ENCODE measurements at places on chromosomes 2 and 18.
A peak's percentile ranks its signal among the peaks of the same experiment; 100 is the strongest.

DNA sequence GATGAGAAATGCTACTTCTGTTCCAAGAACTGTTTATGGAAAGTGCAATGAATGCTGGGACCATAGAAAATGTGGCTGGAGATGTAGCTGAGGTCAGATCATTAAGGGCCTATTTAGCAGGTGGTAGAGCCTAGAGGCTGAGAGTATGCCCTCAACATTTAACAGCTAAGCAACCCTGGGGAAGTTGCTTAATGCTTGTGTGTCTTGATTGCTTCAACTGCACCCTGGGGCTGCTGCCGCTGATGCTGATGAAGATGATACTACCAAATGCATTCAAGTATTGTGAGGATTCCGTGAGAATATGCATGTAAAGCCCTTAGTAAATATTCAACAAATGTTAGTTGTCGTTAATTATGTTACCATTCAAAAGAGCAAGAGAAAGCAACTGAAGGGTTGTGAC lies 273.2 kb downstream of the BCL11A start:
- DNase-seq, result no peak

DNA sequence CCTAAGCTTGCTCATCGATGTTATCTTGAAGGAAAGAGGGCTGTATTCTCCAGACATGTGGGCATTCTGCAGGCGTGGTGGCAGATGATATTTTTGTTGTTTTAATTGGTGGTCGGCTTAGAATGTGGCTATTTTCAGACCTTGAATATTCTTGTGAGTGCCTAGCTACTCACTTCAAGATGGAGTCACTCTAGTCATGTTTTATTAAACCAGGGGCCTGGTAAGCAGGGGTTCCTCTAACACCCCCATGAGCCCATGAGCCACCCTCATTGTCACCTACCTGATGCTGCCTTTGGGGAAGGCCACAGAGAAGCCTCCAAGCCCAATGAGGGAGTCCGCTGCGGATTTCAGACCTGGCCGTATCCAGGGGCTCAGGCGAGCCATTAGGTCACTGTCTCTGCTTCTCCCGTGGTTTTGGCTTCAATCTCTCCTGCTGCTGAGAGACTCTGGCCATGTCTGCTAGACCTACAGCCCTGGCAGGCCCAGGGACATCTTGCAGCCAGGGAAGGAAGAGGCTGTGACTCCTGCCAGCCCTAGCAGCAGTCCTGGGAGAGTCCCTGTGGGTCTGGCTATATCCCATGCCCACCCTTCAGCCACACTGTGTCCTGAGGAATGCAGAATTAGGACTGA lies 16.3 kb upstream of the KLF11 start:
- DNase-seq, result no peak

GRCh38 chr2:148730085-148730484 lies 85.5 kb downstream of the EPC2 start:
- no peak for DNase-seq

- DNase-seq, result peak; percentile 23
Measured at GRCh38 chr2:148989882-148990493, 48.5 kb upstream of the LYPD6B start.

- no peak for DNase-seq
Measured at GRCh38 chr18:35362531-35362930, 14.6 kb downstream of the ZNF396 start.

- no peak for DNase-seq
Measured at GRCh38 chr2:200383380-200384110, 77.1 kb downstream of the SPATS2L start.

DNA sequence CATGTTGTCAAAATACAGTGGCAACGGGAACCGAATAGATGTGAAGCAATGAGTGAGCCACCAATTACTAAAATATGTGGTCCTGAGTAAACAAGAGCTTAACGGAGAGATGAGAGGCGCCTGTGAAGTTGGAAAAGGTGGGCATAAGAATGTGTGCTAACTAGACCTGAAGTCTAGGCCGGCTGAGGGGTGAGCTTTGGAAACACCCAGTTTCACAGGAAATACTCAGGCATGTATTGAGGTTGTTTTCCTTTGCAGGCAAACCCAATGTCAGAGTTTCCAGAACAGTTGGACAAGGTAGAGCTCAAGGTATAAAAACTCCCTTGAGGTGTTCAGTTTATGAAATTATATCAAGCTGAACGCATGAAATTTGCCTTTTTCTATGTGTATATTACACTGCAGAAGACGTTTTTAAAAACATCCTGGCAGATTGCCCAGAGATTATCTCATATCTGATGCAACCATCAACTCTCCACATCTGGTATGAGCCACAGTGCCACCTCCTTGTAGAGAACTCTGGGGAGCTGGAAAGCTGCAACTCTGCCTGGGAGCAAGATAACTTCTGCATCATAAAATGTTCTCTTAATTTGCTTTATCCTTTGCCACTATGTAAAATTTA lies 3.9 kb upstream of the WDSUB1 start:
- peak; percentile 40 for DNase-seq

- no peak for DNase-seq
Measured at GRCh38 chr2:217521820-217522219, 481.0 kb downstream of the TNS1 start.

- DNase-seq, result no peak
Measured at GRCh38 chr18:44036501-44036900, 644.2 kb upstream of the SETBP1 start.

DNA sequence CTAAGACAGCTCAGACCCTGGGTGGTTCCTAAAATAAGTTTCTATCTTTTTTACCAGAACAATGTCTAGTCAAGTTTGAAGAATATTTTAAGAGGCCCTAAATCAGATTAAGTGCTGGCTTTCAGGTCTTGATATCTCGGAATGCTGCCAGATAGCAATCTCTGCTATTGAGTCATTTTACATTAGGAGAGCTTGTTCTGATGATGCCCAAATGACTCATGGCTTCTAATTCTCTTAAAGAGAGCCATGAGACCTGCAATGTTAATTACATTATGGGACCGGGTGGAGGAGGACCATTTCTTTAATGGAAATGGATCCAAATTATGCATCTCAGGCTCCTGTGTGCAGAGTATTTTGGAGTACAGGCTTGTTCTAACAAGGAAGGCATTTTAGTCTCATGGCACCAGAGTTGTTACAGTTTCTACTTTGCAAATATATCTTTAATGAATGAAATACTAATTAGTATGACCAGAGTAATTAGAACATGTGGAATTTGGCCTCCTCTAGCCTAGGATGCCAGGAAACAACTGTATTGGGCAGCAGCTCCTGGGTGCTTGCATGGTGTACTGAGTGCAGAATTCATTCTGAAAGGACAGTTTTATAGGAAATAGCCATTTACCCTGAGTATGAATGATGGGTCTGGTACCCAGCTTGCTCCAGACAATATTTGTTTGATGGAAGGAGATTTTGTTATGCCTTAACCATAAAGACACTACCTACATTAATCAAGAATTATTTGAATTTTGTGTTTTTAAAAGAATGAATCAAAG lies 94.0 kb upstream of the SULT1C3 start:
- DNase-seq, result no peak

GRCh38 chr2:161048317-161048716 lies 111.9 kb upstream of the TANK start:
- no peak for DNase-seq

DNA sequence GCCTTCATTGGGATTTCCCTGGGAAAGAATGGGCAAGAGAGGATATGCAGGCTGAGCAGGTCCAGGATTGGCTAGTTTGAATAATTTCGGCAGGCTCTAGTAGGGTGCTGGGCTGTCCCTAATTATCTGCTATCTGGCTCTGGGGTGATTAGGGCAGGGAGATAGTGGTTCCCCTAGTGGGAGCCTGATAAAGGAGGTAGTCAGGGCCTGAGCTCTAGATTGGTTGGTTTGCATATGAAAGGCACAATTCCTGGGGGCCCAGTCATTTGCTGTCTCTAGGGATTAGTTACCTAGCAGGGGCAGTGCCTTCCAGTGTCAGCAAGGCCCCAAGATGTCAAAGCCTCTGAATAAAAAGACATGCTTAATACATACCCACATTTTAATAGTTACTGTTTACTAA lies 690.1 kb upstream of the KLHL29 start:
- no peak for DNase-seq

DNA sequence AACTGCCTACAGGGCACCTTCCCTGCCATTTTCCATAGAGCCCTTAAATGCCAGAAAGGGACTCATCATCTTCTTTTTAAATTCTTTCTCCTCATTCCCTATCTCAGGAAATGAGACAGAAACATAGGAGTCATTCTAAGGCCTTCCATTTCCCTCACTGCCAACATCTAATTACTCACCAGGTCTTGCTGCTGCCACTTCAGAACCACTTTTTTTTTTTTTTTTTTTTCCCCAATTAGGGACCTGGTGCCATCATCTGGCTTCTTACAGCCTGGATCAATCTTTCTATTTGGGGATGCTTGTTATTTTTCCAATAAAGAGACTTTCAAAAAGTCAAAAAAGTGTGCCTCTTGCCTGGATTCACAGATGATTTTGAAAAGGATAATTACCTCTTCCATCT lies 373.4 kb downstream of the LPIN1 start:
- DNase-seq, result no peak

DNA sequence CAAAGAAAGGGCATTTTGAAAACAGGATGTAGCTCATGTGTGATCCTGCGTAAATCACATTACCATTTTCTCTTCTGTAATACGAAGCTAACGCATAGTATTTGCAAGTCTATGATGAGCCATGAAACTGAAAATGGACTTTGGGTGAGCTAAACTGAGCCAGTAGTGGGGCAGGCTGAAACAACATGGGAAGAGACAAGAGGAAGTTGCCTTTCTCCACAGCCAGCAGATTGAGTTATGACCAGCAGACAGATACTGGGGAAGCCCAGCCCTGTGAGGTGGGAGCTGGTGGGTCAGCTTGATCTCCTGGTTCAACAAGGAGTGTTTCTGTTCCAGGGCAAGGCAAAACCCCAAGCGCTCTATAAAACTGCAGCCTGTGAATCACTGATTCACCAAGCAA lies 11.8 kb downstream of the CYRIA start:
- DNase-seq, result no peak

DNA sequence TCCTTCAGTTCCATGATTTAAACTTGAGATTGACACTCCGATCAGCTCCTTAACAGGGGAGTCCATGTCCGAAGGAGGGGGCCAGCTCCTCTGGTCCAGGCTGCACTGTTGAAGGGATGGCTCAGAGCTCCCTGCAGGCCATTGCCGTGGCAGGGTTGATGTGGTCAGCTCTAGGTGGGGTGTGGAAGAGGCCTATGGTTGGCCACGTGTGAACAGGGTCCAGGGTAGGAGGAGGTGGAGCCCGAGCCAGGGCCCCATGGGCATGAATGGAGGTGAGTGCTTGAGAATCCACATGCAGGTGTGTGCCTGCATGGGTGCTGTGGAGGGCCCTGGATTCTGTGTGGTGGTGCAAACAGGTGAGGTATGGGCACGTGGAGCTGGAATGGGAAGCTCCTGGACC lies 1.1 kb downstream of the SPEG start:
- no peak for DNase-seq

- DNase-seq, result no peak
Measured at GRCh38 chr2:232333361-232334135, 45.0 kb upstream of the ALPP start.

DNA sequence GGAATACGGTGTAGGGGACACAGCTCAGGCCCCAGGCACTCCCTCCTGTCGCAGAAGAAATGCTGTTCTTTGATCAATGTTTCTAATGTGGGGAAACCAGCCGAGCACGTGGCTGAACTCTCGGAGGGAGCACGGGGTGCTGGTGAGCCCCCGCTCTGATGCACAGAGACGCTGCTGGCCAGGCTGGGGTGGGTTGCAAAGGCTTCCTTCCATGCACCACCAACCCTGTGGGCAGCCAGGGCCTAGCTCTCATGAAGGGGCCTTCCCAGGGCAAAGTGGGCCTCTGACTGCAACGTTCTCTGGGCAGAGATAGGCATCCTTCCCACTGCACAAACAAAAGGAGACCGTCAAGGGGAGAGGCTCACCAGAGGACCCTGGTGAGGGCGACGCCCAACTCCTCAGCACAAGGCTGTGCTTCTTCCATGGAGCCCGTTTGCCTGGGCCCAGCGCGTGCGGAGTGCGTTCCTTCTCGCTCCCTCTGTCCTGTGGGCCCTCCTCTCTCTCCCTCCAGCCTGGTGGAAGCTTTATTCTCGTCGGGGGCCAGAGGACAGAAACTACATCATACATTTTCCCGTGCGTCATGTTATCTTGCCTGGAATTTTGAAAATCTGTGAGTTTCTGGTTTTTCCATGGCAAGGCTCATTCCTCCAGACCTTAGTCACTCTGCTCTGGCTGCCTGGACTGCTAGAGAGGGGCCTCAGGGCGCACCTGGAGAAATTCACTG lies 61.1 kb upstream of the SP3 start:
- DNase-seq, result no peak

GRCh38 chr2:2010251-2010650 lies 265.9 kb upstream of the PXDN start:
- no peak for DNase-seq

DNA sequence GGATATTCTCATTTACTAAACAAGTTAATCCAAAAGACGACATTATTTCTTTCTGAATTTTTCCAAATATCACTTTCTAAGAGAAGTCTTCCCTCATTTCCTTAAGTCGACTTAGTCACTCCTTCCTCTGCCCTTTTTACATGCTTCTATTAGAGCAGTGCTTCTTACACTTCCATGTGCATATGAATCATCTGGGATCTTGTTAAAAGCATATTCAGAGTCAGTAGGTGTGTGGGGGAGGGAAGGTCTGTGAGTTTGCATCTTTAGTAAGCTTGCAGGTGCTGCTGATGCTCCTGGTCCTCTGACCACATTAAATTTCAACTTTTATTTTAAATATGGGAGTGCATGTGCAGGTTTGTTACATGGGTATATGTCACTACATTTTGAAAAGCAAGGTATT lies 582.6 kb downstream of the NRXN1 start:
- no peak for DNase-seq

DNA sequence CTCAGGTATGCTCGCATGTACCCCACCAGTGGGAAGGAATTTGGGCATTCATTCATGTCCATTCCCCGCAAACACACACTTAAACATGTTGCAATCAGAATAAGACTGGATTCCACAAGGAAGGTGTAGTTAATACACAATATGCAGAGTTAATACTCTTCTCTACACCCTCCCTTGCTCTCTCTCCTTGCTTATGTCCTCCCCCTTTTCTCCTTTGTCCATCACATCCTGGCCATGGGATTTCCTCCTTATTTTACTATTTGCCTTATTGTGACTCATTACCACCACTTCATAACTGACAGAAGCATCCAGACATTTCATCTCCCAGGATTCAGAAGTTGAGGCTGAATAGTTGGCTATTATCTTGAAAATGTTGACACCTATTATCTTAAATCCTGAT lies 473.8 kb upstream of the SPHKAP start:
- DNase-seq, result no peak

DNA sequence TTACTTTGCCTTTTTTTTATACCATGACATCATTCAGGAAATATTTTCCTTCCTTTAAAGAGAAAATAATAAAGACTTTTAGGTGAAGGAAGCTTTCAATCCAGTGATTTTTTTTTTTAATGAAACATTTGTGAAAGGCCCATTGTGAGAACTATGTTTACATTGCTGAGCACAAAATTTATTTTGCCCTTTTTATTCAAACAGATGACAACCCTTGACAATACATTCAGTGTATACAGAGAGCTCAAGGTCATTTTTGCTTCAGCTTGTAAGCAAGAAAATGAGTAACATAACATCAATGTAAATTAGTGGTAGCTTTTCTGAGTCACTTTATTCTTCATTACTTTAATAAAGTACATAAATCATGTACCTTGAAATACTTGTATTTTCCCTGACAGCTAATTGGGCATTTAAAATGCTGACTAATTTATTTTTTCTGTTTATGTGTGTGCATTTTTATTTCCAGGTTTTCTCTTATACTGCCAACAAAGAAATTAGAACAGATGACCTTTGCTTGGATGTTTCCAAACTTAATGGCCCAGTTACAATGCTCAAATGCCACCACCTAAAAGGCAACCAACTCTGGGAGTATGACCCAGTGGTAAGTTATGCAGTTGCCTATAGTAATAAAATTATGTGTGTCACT lies 121.6 kb downstream of the GALNT1 start:
- no peak for DNase-seq

All from NCI-H1930 (cell line).